CD4-positive, alpha-beta T cell treated with Interferon gamma for 1 hour (primary cell): ENCODE measurements at places on chromosomes 13 and 19.

GRCh38 chr19:41734156-41734555 lies 21.2 kb upstream of the CEACAM6 start:
- DNase-seq = no peak

DNA sequence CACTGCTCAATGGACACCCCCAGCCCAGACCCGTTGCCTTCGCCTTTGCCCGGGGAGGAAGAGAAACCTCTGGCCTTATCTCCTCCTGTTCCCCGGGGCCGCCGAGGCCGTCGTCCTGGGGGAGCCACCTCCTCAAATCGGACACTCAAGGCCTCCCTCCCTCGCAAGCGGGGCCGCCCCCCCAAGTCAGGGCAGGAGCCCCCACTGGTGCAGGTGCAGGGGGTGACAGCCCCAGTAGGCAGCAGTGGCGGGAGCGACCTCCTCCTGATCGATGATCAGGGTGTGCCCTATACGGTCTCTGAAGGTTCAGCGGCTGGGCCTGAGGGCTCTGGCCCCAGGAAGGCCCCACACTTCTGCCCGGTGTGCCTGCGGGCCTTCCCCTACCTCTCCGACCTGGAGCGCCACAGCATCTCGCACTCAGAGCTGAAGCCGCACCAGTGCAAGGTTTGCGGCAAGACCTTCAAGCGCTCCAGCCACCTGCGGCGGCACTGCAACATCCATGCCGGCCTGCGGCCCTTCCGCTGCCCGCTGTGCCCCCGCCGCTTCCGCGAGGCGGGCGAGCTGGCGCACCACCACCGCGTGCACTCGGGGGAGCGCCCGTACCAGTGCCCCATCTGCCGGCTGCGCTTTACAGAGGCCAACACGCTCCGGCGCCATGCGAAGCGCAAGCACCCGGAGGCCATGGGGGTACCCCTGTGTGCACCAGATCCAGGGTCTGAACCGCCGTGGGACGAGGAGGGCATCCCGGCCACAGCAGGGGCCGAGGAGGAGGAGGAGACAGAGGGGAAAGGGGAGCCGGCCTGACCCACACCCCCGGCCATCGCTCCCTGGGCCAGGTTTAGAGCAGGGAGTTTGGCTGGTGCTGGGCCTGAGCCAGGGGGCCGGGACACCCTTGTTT lies 2.3 kb downstream of the ZNF524 start:
- no peak for DNase-seq

- DNase-seq = no peak
Measured at GRCh38 chr13:111318386-111318785, 2.1 kb upstream of the TEX29 start.

DNA sequence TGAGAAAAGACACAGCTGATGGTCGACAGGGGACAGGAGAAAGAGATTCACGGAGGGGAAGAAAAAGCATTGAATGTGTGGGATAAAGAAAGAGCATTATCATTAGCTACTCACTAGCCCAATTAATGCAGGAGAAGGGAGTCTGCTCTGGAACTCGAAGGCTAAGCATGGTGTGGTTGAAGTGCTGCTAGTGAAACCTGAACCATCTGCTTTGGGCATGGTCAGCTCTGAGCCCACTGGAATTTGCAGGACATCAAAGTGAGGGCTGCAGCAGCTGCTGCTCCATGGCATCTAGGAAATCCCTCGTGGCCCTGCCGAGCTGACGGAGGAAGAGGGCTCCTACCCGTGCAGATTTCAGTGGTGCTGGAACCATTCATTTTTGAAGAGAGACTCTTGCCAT lies 320.3 kb downstream of the ATP8A2 start:
- DNase-seq = no peak

DNA sequence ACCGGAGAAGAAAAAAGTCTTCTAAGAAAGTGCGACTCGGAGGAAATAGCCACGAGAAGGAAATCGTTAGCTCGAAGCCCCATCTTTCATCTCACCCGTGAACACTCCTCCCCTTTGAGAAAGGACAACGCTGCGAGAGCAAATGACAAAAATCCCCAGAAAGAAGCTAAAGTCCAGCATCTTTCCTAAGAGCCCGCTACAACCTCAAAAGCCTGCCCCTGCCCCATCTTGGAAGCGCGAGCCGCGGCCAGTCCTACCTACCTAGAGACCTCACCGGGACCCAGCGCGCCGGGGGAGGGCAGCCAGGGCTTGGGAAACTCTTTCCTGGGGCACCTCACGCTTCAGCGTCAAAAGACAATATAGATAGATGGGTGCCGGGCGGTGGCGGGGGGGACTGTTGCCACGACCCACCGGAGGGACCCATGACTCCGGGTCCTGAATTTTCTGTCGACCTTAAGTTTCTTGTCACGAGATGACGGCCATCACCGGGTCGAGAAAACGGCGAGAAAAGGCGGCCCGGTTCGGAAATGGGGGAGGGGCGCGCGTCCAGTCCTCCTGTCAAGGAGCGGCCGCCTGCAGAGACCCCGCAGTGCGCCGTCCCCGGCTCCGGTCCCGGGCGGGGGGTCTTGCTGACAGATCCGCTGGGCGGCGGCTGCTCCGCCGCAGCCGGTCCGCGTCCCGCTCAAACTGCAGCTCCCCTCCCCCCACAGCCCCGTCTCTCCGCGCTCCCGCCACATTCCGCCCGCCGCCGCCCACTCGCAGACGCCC lies 65.9 kb downstream of the KCNRG start:
- DNase-seq = peak; percentile 30

GRCh38 chr13:91576590-91576989 lies 178.2 kb downstream of the GPC5 start:
- DNase-seq = no peak

- no peak for DNase-seq
Measured at GRCh38 chr13:113652404-113653263, 5.4 kb downstream of the ATP4B start.

- no peak for DNase-seq
Measured at GRCh38 chr13:112928972-112929782, 39.8 kb upstream of the MCF2L start.

- no peak for DNase-seq
Measured at GRCh38 chr19:10885201-10886169, 14.1 kb downstream of the CARM1 start.

DNA sequence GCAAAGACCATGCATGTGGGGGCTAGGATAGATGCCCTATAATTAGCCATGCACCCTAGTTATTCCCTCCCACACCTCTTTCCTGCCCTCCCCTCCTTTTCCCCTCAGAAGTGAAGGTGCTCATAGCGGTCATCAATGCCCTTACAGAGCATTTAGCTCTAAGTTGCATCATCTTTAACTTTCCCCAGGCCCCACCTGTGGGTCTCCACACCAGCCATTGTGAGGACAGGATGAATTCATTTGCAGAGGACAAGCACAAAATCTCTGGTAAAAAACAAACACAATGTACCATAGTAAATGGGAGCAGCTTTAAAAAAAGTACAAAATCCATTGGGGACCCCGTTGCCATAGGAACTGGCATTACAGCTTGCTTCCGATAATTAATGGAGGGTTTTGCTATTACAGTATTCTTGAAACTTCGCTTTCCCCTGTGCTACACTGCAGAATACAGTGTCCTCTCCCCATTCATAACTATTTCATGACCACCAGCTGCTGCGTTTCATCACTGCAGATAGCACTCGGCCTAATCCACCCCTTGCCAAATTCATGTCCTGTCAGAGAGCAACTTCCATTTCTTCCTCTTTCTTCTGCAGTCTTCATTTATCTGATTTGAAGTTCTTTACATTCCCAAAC lies 110.5 kb downstream of the ZDHHC20 start:
- no peak for DNase-seq

GRCh38 chr13:45437947-45438346 lies 19.8 kb upstream of the SLC25A30 start:
- no peak for DNase-seq

GRCh38 chr13:37657134-37657533 lies 58.6 kb upstream of the POSTN start:
- DNase-seq = no peak

DNA sequence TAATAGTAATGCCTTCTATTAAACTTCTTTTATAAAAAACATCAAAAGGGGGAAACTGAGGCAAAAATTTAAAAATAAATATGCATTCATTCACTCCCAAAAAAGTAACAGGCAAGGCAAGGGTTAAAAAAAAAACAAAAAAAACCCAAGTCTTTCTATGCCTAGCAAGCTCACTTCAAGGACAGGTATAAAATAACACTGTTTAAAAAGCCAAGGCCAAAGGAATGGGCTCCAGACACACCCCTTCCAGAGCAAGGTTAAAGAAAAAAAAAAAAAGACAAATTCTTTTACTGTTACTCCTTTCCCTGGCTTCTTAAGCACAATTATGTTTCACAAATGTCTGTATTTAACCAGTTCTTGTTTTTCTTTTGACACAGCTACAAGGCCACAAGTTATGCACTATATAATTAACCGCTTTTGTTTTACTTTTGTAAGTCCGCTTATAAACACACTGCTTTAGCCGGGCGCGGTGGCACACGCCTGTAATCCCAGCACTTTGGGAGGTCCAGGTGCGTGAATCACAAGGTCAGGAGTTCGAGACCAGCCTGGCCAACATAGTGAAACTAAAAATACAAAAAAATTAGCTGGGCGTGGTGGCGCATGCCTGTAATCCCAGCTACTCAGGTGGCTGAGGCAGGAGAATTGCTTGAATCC lies 3.6 kb downstream of the SIGLEC11 start:
- no peak for DNase-seq

GRCh38 chr19:10292789-10293636 lies 3.3 kb downstream of the ICAM5 start:
- DNase-seq = no peak

GRCh38 chr19:47057328-47057727 lies 8.9 kb upstream of the TMEM160 start:
- DNase-seq = no peak

GRCh38 chr13:110340812-110341444 lies 33.8 kb downstream of the COL4A2 start:
- peak; percentile 51 for DNase-seq
